Kidney (tissue), 22 donors: ENCODE measurements at places on chromosomes 13 and 19. TPM values are rescaled to one million over a fixed set of nuclear protein-coding genes. Genes with fewer than 3 reads are reported as not detected.

DNA sequence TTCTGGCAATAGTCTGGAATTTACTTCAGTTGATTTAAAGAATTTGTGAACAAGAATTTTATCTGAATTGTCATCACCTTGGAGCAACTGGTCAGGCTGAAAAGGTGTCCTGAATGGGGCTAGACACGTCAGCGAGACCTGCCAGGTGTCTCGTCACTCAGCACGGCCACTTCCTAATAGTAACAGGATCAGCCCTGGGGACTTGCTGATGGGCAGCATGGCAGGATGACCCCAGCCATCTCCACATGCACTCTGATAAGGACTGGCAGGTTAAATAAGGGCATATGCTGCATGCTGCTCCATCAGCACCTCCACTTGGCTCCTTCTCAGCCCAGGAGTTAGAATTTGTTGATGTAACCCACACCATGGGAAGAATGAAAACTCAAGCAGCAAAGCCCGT lies 224.2 kb downstream of the FOXO1 start:
- DNase-seq = no peak

GRCh38 chr13:30097701-30098100 lies 209.7 kb downstream of the KATNAL1 start:
- no peak for DNase-seq

Gene CEBPA
- 7.1 TPM for total RNA-seq

Gene VSTM2B
- not detected for total RNA-seq

GRCh38 chr13:42305503-42305902 lies 33.6 kb downstream of the AKAP11 start:
- no peak for DNase-seq

GRCh38 chr13:111467111-111467890 lies 146.9 kb downstream of the TEX29 start:
- no peak for DNase-seq

DNA sequence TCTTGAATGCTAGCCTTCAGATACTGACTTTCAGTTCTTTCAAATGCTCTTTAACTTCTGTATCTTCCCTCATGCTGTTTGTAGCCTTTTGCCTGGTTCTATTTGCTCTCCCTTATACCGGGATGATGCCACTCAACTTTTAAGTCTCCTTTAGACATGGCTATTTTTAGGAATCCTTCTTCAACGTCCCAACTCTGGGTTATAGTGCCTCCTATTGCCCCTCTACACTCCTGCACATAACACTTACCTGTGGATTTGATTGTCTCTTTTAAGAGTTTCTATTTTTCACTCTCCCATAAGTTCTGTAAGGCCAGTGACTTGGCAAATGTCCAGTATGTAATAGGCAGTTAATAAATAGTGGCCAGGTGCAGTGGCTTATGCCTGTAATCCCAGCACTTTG lies 343.0 kb downstream of the KLF5 start:
- DNase-seq = no peak

GRCh38 chr13:113630804-113631203 lies 27.2 kb downstream of the ATP4B start:
- DNase-seq = no peak

GRCh38 chr13:45369116-45369515 lies 28.1 kb upstream of the TPT1 start:
- no peak for DNase-seq

Gene ATP4B
- 0.16 TPM for total RNA-seq

Gene KDM4B
- 35.7 TPM for total RNA-seq

Gene ATP7B
- 5.7 TPM for total RNA-seq

- no peak for DNase-seq
These were observed 1387.2 kb downstream of the OLFM4 start for GRCh38 chr13:54415753-54416366.

Gene LAIR1
- 41.9 TPM for total RNA-seq

GRCh38 chr13:89763005-89763404 lies 1584.5 kb upstream of the MIR17HG start:
- no peak for DNase-seq

Gene CRLF1
- total RNA-seq = 28.9 TPM

Gene CLDN10
- 144 TPM for total RNA-seq

DNA sequence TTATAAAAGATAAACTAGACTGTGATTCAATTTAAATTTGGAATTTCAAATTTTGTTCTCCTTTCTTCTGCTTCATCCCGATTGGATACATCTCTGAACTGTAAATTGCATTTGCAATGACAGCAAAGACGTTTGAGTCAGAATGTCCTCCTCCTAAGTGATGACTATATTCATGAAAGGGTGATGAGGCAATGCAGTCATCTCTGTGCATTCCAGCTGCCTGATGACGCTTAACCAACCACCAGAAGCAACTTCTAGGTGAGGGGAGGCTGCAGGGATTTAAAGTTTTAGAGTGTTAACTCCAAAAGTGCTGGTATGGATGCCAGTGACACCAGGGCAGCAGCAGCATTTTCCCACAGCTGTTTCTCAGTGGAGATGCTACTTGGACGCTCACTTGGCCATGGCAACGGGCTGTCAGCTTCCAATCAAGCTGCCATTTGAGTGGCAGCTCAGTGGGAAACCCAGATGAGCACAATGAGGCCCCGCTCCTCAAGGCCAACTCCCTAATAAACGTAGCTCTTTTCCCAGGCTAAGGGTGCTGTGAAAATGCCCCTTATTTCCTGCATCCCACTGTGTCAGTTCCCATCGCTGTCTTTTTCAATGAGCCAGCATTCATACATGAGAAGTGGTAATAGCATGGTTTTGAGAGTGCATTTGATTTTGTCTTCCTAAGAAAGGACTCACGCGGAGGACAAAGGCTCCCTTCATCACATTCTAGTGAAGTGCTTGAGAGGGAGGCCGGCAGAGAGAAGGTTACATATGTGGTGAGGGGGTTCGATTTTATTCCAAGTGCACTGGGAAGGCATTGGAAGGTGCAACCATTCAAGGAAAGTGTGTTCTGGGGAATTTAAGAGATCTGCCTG lies 45.2 kb upstream of the AMER2 start:
- DNase-seq = peak; percentile 26

DNA sequence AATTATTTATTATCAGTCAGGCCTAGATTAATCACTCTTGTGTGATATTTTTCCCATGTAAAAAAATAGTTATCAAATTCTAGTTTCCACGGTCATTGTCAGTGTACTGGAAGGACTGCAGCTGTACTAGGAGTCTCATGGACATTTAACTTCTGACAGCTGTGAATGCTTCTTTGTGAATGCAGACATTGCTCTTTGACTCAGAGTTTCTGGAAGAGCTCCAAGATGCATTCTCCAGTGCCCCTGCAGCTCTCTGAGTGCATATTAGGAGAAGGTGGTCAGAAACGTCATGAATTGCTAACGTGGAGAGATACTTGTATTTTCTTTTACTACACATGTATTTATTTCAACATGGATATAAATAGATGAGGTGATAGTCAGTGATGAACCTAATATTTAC lies 9.7 kb upstream of the SLITRK5 start:
- no peak for DNase-seq

GRCh38 chr19:47819858-47820257 lies 1.9 kb upstream of the CRX start:
- peak; percentile 27 for DNase-seq

GRCh38 chr19:48780631-48781391 lies 25.5 kb downstream of the FGF21 start:
- no peak for DNase-seq

- no peak for DNase-seq
These were observed 9.4 kb downstream of the FCER2 start for GRCh38 chr19:7692417-7693088.

DNA sequence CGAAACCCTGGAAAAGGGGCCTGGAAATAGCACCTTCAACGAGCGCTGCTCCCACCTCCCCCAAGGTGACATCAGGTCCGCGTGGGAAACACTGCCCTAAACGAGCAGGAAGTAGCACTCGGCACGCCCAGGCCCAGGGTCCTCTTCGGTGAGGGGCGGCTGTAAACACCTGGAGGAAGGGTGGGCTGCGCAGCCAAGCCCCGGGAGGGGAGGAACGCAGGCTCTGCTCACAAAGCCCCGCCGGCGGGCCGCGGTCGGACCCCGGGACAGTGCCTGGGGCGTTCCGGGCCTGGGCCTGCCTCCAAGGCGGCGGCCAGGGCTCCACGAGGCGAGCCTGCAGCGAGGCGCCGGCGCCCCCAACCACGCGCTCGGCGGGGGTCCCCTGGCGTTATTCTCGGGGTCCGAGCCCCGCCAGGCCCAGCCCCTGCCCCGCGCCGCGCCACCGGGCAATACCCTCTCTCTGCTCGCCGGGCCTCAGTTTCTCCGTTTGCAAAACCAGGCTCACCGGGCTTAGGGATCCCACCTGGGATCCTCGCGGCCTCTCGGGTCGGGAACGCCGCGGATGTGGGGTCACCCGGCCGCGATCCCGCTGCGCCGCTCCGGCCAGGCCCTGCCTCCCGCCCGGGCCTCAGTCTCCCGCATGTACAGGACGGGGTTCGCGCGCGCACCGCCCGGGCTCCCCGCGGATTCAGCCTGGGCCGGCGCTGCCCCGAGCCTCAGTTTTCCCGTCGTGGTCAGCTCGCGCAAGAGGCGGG lies 630 bp downstream of the RNF126 start:
- DNase-seq = peak; percentile 73
